Chondrocyte (in vitro differentiated cells): ENCODE measurements at places on chromosomes 2 and 18. TPM values are rescaled to one million over a fixed set of nuclear protein-coding genes. Genes with fewer than 3 reads are reported as not detected.

The CEP76 gene
- total RNA-seq = 5.2 to 6.8 TPM (median 5.8 TPM) in 3 replicates

The TTR gene
- not detected in 3 replicates for total RNA-seq

The CRYBA2 gene
- total RNA-seq = not detected in 3 replicates

The LAMA3 gene
- 1.6 to 2.8 TPM (median 1.9 TPM) in 3 replicates for total RNA-seq

The TCF4 gene
- 36.8 to 91.8 TPM (median 46.6 TPM) in 3 replicates for total RNA-seq

The PLA2R1 gene
- 46.5 to 86.6 TPM (median 47.7 TPM) in 3 replicates for total RNA-seq

The GPN1 gene
- 24.1 to 31.0 TPM (median 26.5 TPM) in 3 replicates for total RNA-seq

The PCBP1 gene
- total RNA-seq = 220 to 240 TPM (median 221 TPM) in 3 replicates

The RAPGEF4 gene
- 0.54 to 2.3 TPM (median 0.57 TPM) in 3 replicates for total RNA-seq

The REG1B gene
- not detected in 3 replicates for total RNA-seq

The HNMT gene
- total RNA-seq = 2.0 to 4.6 TPM (median 4.5 TPM) in 3 replicates

The CGREF1 gene
- 9.6 to 15.9 TPM (median 13.5 TPM) in 3 replicates for total RNA-seq

The RUFY4 gene
- total RNA-seq = not detected in 3 replicates

The SP5 gene
- not detected in 3 replicates for total RNA-seq

The SOCS6 gene
- total RNA-seq = 16.4 to 18.5 TPM (median 17.3 TPM) in 3 replicates

The LRRC30 gene
- total RNA-seq = not detected in 3 replicates

The CASP10 gene
- total RNA-seq = 0.05 to 0.15 TPM in 2 of 3 replicates, not detected in the other

The CCDC74A gene
- 2.4 to 3.0 TPM (median 2.4 TPM) in 3 replicates for total RNA-seq

The DSG2 gene
- 16.1 to 45.0 TPM (median 43.7 TPM) in 3 replicates for total RNA-seq

The HAAO gene
- 1.6 to 8.5 TPM (median 8.2 TPM) in 3 replicates for total RNA-seq

The CHRND gene
- total RNA-seq = not detected in 3 replicates

The ANKRD44 gene
- total RNA-seq = 21.4 to 45.8 TPM (median 26.1 TPM) in 3 replicates

The CEP192 gene
- 14.7 to 22.9 TPM (median 16.8 TPM) in 3 replicates for total RNA-seq

The G6PC2 gene
- total RNA-seq = not detected in 3 replicates

The FSIP2 gene
- 1.7 to 6.6 TPM (median 4.5 TPM) in 3 replicates for total RNA-seq

The RIT2 gene
- not detected in 3 replicates for total RNA-seq

The SLC9A4 gene
- total RNA-seq = not detected in 3 replicates

The CFAP53 gene
- total RNA-seq = 0.17 to 0.26 TPM in 2 of 3 replicates, not detected in the other

The HRH4 gene
- total RNA-seq = not detected in 3 replicates

The MPV17 gene
- 57.6 to 68.7 TPM (median 57.7 TPM) in 3 replicates for total RNA-seq

The OTOF gene
- not detected in 3 replicates for total RNA-seq

The CYRIA gene
- total RNA-seq = 2.0 to 2.1 TPM in 2 of 3 replicates, not detected in the other

The BMP10 gene
- not detected in 3 replicates for total RNA-seq

The EPB41L3 gene
- 47.0 to 63.5 TPM (median 61.1 TPM) in 3 replicates for total RNA-seq

The POTEE gene
- 0.15 to 1.2 TPM (median 0.92 TPM) in 3 replicates for total RNA-seq

The IL36B gene
- total RNA-seq = not detected in 3 replicates

The LOXL3 gene
- total RNA-seq = 107 to 112 TPM (median 109 TPM) in 3 replicates

The KRTCAP3 gene
- 1.1 to 3.6 TPM (median 1.4 TPM) in 3 replicates for total RNA-seq

The MYCN gene
- 0.17 to 0.34 TPM in 2 of 3 replicates, not detected in the other for total RNA-seq

The SPC25 gene
- total RNA-seq = 2.8 to 5.2 TPM (median 4.1 TPM) in 3 replicates

The DNAH6 gene
- total RNA-seq = 0.12 TPM in 1 of 3 replicates, not detected in the others

The CWC22 gene
- 14.0 to 19.0 TPM (median 14.2 TPM) in 3 replicates for total RNA-seq

The POTEC gene
- not detected in 3 replicates for total RNA-seq

The ANKRD30B gene
- total RNA-seq = not detected in 3 replicates

The PFN4 gene
- 1.3 to 1.4 TPM (median 1.3 TPM) in 3 replicates for total RNA-seq

The GALNT14 gene
- 0.70 to 17.8 TPM (median 16.2 TPM) in 3 replicates for total RNA-seq

The TNS1 gene
- total RNA-seq = 227 to 272 TPM (median 249 TPM) in 3 replicates
